Stimulated activated CD4-positive, alpha-beta T cell treated with anti-CD3 and anti-CD28 coated beads, Interleukin-15, amount 100 ng/mL, for 24 hours (primary cell): ENCODE measurements at places on chromosomes 2 and 18.

- no peak for DNase-seq
Observed at GRCh38 chr2:174445248-174445647, 41.6 kb downstream of the GPR155 start.

GRCh38 chr2:30781961-30782533 is 25.2 kb downstream of the CAPN13 start:
- no peak for DNase-seq

GRCh38 chr2:158202161-158202815 is 100.6 kb downstream of the UPP2 start:
- no peak for DNase-seq

- no peak for DNase-seq
Observed at GRCh38 chr2:68176657-68177056, 19.0 kb downstream of the PNO1 start.

- no peak for DNase-seq
Observed at GRCh38 chr2:234841321-234842015, 110.3 kb upstream of the SH3BP4 start.

GRCh38 chr2:105142239-105142638 is 99.3 kb upstream of the GPR45 start:
- DNase-seq = no peak

DNA sequence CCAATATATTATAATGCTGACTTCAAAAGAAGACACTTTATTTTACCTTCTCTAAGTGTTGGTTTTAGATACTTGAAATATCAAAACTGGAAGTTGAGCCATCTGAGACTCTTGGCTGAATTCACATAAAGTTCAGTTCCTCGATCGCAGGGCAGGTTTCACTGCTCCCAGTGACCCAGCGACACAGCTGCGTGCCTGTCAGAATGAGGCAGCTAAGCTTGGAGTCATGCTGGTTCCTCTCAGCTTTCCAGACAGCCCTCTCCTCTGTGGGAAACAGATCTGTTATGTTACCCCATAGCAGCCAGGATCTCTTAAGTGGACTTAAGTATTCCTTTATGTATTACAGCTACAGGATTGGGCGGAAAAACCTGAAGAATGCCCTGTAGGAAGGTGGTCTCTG is 142.8 kb upstream of the ALPP start:
- DNase-seq = no peak

GRCh38 chr2:224405412-224405811 is 3.5 kb upstream of the FAM124B start:
- DNase-seq = no peak

DNA sequence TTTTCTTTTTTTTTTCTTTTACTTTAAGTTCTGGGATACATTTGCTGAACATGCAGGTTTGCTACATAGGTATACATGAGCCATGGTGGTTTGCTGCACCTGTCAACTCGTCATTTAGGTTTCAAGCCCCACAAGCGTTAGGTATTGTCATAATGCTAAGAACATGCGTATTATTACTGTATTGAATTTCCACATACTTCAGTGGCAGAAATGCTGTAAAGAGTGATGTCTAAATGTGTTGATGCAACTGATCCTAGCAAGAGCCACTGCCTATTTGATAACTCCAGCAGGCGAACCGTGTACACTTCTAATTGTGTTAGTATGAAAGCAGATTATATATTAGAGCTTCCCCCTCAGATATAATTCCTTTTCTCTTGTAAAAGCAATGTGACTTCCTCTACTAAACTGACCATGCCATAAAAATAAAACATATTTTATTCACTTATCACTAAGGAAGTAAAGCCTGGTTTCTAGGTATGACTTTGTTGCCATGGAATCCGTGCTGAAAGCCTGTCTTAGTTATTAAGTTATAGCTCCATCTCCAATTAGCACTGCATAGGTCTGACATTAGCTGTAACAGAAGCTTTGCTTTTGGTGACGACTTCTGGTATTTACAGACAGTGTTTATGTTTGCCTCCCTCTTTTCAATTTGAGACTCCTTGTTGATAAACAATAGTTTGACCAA is 280.0 kb downstream of the GALR1 start:
- no peak for DNase-seq

GRCh38 chr2:121591199-121591598 is 58.1 kb downstream of the CLASP1 start:
- no peak for DNase-seq

- no peak for DNase-seq
Observed at GRCh38 chr2:54259413-54260240, 3.6 kb upstream of the TSPYL6 start.

GRCh38 chr2:20946468-20946867 is 97.4 kb downstream of the APOB start:
- no peak for DNase-seq

- DNase-seq = peak; percentile 79
Observed at GRCh38 chr18:32158108-32158624, 31.7 kb upstream of the MEP1B start.

- no peak for DNase-seq
Observed at GRCh38 chr2:31214444-31214915, 2.8 kb downstream of the CAPN14 start.

DNA sequence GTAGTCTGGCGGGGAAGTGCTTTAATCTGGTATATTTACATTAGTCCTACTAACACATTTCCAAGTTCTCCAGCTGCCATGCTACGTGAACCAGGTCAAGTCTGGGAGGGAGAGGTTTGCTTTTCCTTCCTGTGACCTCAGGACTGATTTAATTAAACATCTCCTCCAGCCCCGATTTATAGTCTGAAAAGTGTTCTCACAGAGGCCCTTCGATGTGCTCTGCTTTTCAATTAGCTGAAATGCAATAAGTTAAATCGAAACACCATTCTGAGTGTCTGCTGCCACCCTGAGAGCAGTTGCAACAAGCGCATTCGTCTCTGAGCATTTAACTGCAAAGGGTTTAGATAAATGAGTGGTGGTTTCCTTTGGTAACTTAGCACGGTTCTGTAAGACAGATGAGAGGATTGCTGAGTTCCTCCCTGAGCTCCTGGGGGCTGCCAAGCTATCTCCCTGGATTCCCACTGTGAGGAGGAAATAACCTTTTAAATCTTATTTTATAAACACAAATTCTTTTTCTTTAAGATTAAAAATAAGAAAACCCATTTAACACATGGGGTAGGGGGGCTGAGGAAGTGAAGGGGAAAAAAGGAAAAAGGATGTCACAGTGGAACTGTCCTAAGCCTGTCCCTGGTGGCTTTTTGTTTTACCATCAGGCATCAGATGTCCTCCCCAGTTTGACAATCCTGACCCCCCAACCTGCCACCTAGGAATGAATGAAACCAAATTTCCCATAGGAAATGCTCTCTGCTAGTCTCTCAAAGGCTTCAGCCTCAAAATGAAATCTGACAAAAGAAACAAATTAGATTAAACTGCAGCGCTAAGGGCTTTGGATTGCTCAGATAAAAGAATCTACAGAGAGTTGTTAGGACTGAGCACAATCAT is 56.5 kb upstream of the CREB1 start:
- DNase-seq = peak; percentile 50

GRCh38 chr2:223980803-223981202 is 23.5 kb downstream of the MRPL44 start:
- DNase-seq = no peak

DNA sequence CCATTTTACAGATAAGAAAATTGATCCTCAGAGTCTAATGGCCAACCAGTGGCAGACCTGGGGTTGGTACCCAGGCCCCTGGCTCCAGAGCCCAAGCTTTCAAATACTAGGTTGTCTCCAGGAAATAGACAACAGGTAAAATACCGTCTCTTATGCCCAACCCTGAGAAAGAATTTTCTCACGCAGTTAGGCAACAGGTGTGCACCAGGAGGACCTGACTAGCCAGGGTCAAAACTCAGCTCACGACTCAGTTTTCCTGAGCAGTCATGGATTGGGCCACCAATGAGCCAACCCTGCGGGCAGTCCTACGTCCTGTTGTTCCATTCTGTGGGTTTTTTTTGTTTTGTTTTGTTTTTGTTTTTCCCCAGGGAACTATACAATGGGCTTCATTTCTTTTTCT is 13.5 kb downstream of the TRIB2 start:
- no peak for DNase-seq

DNA sequence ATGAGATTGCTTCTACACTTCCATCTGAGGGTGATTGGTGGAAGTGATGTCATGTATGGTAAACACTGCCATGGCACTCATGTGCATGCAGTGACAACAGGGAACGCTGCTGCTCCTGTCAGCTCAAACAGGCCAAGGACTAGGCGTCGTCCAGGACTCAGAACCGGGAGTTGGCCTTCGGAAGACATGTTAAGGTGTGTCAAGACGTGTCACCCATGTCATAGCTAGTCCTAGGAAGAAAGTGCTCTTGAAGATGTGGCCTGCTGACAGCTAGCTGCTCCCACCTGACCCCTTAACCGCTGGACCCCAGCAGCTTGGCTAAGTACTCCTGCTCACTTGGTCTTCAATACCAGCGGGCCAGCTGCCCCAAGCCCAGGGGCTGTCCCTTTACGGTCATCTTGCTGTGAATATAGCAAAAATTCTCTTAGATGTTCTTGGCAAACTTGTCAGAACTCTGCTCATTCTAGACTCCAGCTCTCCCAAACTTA is 6.3 kb upstream of the NOSTRIN start:
- DNase-seq = no peak

DNA sequence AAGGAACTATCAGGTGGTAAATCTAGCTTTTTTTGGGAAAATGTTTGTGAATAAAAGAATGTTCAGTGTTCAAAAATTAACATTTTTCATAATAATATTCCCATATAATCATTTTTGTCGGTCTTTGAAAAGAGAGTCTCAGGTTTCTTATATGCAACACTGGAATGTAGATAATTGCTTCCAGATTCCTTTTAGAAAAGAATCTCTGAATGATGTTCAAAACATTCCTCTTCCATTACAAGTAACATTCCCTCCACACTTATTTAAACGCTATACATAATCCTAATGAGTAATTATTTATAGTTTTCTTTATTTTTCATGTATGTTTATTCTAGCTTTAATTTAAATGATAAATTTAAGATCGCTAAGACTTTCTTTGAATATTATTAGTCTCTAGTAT is 7.0 kb downstream of the ZSWIM2 start:
- DNase-seq = no peak

DNA sequence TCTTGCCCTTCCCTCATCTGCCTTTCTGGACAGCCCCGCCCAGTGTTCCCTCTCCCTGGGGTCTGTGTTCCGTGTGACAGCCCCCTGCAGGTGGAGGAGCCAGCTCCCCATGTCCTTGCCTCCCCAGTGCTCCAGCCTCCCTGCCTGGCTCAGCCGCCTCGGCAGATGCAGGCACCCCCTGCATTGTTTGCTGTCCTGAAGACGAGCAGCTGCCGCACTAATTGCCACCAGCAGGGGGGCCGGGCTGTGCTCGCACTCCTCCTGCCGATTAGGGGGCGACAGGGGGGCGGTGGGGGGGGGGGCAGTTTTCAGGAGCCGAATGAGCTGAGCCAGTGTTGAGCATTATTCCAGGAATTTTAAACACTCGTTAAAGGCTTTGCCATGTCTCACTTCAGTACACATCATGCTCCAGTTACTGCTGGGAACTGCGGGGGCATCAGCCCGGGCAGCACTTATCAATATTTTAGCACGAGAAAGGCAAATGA is 23.3 kb downstream of the SIX3 start:
- no peak for DNase-seq

GRCh38 chr2:54927085-54927750 is 123.0 kb downstream of the RTN4 start:
- no peak for DNase-seq

GRCh38 chr2:112582314-112582746 is 2.1 kb upstream of the CHCHD5 start:
- DNase-seq = peak; percentile 29

DNA sequence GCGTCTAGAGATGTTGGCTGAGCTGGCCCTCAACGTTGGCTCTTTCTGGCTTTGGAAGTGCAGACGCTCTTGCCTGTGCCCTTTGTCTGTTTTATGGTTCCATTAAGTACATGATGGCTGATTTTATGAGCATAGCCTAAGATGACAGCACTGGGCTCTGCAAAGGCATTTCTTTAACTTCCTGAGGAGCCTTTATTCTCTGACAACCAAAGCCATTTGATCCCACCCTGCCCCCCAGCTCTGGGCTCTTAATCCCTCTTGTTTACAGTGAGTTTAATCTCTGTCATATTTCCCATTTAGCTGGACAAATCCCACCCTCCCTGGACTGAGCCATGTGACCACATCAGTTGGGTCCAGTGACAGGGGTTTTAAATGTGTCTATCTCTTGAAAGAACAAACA is 195.9 kb downstream of the ACKR3 start:
- no peak for DNase-seq
